Right renal pelvis (tissue), 4 donors: ENCODE measurements at places on chromosomes 11 and 22. TPM values are rescaled to one million over a fixed set of nuclear protein-coding genes. Genes with fewer than 3 reads are reported as not detected.

DNA sequence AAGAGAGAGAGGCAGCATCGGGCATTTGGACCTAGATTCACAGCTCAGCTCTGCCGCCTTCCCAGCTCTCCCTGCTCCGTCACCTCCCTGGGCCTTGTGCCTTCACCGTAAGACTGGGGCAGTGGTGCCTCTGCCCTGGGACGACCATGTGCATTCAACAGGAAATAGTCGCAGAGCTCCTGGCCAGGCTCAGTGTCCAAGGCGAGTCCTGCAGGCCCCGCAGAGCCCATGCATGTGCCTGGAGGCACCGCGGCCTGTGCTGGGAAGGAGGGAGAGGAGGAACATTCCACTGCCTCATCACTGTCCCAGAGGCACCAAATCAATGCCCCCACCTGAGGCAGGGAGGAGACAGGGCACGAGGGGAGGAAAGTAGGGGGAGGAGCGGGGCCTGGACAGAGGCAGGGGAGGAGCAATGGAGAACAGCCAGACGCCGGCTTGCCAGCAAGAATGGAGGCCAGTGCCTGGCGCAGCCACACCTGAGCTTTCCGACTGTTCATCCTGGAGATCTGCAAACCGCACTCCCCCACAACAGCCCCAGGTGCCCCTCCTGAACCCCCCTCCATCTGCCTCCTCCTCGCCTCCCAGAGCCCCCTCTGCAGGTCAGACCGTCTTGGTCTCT lies 74.4 kb upstream of the PRR5 start:
- DNase-seq, result no peak

DNA sequence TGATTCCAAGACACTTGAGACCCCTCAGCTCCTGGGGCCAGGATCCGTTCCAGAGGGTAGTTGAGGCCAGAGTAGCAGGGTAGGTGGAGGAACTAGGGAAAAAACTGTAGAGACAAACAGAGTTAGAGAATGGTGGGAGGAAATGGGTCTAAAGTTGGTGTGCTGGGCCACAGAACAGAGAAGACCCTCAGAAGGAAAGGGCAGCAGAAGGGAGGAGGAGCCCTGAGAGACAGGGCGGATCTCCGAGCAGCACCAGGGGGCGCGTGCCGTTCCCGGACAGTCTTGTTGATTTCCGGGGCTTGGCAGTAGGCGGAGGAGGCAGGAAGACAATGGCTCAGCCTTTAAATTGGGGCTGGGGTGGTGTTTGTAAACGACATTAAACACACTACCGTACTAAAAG lies 2.4 kb upstream of the CECR2 start:
- no peak for DNase-seq

DNA sequence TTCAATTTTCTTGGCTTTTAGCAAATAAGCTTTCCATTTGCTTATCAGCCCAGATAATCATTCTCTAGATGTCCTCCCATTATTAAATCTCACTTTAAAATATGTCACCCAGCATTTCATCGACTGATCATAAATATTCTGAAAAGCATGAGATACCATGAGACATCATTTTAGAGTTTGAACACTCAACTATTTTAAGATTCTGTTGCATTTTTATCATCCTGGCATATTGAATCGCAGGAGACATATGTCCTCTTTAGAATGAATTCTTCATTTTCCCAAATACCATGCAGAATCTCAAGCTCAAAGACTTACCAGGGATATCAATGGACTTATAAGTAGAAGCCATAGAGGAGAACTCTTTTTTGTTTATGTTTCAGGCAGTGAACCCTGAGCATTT lies at the start of gene OR52A5:
OR52A5 (minus strand) TSS at position 361 of the 400 bp plus-strand sequence. CDS start 5,714 bp downstream, outside the sequence.
- DNase-seq, result no peak

DNA sequence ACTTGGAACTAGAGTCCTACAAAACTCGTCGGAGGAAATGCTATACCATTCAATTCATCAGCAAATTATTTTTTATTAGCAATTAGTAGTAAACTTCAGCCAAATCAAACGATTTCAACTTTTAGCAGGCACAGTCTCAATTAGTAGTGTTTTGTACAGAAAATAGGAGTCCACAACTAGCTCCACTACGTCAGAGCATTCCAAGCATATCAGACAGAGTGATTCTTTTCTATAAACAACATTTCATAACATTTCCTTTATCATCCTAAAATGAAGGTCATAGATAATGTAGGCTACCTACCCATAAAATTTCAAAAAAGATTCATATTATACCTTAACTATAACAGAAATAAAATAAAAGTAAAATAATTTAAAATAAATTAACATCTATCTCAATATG lies 169.9 kb downstream of the KIF18A start:
- DNase-seq, result no peak

Gene SSTR3
- 0.83 TPM for polyA plus RNA-seq

- DNase-seq, result no peak
Measured at GRCh38 chr11:102810950-102811660, 13.1 kb upstream of the MMP1 start.

GRCh38 chr22:30097861-30098260 lies 17.6 kb downstream of the HORMAD2 start:
- no peak for DNase-seq

Gene TNNI2
- polyA plus RNA-seq, result 0.52 TPM

DNA sequence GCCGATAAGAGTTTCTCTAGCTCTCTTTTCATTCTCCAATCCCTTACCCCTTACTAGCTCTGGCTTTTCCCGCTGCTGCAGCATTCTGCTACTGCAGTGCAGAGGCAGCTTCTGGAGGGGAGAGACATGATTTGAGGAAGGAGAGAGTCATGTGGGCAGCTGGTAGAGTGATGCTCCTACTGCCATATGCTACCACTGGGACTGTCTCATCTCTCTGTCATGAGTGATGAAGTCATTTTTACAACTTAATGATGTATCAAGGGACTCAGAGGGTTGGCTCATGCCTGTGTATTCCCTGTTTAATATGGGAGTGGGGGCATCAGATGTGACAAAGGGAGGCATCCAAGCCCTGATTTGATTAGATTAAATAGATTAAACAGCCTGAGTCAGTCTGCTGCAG lies 11.3 kb downstream of the SLC17A6 start:
- DNase-seq, result no peak

DNA sequence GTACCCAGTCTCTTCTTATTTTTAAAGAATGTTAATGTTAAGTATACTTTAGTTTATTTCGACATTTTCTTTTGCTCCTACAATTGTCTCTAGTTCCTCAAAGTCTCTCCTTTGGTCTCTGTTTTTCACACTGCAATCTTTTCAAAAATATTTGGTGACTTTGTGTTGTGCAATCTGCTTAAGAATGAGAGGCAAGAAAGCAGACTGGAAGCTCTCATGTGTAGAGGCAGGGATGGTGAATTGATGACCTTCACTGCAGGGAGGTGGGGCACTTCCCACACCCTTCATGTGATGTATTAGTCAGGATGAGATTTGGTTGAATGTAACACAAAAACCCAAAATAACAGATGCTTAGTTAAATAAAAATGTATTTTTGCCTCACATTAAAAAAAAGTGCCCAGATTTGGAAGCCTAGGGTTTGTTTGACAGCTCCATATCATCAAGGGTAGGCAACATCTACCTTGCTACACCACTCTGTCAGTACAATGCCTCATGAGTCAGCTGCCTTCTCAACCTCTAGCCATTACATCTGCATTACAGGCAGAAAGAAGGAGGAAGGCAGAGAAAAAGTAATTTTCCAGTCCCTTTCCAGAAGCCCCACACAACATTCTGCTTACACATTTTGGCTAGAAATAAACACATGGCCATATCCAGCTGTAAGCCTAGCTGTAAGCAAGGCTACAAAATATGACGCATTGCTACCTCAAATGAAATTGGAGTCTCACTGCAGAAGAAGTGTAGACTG lies 3.8 kb upstream of the MMP27 start:
- no peak for DNase-seq

DNA sequence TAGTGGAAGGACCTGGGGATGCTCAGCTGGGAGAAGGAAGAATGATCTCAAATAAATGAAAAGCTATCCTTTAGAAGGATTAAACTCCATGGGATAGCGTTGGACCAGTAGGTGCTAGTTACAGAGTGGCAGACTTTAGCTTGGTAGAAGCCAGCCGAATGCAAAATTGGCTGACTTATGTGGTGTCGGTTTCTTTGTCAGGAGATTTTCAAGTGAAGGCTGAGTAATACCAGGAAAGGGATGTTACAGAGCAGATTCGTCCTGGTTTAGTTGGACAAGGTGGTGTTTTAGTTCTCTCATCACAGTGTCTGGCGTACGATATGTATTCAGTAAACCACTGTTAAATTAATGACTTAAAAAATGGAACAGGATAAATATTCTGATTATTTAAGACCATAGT lies 26.0 kb downstream of the FDX1 start:
- no peak for DNase-seq

DNA sequence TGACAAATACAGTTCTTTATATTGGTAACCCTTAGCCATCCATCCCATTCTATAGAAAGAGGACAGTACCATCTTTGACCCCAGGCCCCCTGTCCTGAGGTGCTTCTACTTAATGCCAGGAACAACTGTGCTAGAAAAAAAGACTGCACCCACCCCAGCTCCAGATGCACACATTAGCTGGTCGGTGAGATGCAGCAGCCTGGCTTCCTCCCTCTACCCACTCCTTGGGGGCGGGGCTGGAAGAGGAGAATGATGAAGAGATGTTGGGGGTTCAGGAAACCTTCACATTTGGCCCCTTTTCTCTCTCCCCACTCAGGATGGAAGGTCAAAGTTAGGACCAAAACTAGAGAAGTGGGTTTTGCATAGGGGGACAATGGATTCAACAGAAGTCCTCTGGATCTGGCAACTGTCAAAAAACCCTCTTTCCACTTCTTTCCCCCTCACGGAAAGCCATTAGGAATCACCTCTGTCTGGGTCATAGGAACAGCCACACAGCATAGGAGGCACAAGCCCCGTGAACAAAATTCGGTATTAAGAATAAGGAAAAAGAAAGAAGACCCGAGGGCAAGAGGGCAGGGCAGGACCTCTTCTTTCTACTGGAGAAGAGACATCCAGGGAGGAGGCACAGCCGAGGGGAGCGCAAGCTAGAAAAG lies 755 bp downstream of the NRIP3 start:
- no peak for DNase-seq

DNA sequence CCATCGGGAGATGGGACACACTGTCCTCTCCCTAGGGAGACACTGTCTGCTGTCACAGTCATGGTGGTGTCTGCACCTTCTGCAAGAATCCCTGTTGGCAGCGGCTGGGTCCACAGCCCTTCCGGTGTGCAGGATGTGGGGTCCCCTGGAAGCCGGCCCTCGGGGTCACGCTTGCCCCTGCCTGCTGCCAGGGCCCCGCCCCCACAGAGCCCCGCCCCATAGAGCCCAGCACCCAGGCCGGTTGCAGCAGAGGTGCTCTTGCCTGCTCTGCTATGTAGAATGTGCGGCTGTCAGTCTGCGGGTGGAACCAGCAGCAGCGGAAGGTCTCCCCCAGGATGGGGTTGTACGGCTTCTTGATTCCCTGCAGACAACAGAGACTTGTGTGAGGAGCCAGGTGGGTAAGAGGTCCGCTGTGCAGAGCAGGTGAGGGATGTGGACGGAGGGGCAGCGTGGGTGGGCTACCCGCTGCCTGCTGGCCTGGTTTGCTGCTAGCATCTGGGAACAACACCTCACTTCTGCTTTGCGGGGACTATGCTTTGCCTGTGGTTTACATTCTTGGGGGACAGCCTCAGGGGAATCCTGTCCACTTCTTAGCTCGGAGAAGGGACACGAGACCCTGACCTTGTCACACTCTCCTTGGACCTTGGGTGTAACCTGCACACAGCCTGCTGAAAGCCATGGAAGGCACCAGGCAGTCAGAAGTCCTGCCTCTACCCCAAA lies 44.9 kb upstream of the CARS1 start:
- no peak for DNase-seq

- DNase-seq, result no peak
Measured at GRCh38 chr22:27651486-27651885, 150.1 kb downstream of the MN1 start.

Gene FOLR3
- 2.7 TPM for polyA plus RNA-seq

DNA sequence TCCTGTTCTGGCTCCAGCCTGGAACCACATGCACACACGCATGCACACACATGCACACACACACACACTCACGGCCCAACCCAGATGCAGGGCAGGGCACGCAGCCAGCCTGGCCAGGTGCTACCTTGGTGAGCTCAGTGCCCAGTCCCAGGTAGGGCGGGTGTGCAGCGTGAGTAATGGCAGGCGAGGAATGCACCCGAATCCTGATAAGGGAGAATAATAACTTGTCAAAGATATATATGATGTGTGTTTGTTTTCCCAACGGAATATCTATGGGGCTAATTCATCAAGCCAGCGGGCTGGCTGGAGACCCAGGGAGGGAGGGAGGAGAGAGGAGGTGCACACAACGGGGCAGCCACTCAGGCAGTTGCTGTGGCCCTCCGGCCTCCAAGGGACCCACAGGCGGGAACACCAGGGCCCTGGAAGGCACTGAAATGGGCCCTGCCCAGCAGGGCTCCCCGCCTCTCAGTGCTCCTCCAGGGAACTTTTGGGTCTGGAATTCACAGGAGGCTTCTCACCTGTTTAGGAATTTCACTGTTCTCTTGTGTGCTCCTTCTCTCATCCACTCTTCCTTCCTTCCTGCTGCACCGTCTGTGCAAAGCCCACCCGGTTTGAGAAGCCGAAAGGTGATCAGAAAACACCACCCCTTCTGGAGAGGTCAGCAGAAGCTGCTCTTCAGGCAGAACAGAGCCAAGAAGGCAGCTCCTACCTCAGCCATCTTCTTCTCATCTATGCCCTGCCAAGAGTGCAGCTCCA lies 79.0 kb downstream of the BUD13 start:
- no peak for DNase-seq

DNA sequence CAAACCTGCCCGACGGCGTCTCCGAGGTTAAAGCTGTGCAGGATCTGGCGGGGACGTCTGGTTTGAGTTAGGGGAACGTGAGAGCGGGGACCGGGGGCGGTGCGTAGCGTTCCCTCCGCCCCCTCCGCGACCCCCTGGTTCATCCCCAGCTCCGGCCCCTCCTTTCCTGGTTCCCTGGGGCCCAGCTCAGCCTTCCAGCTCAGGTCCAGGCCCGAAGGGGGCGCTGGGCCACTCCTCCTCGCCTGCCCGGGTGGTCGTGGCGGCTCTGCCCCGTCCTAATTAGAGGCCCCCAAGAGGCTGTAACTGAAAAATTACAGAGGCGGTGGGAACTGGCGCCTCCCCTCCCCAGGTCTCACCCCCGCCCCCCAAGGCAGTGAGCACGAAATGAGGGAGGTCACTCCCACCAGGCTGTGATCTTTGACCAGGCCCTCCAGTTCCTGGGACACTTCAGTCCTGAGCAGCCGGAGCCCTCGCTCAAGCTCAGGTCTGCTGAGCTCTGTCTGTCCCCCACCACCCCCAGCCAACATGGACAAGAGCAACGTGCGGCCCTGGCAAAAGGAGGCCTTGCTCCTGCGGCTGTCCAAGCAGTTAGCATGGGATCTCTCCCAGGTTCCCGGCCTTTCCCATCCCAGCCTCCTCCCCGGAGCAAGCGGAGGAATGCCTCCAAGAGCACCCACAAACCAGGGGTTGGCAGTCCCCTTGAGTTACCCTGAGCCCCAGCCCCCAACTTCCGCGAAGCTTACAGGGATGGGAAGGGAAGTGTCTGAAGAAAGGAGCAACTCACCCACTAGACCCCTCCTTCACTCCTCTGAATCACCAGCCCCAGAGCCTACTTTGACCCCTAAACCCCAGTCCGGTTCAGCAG lies 3.3 kb downstream of the CD248 start:
- no peak for DNase-seq

DNA sequence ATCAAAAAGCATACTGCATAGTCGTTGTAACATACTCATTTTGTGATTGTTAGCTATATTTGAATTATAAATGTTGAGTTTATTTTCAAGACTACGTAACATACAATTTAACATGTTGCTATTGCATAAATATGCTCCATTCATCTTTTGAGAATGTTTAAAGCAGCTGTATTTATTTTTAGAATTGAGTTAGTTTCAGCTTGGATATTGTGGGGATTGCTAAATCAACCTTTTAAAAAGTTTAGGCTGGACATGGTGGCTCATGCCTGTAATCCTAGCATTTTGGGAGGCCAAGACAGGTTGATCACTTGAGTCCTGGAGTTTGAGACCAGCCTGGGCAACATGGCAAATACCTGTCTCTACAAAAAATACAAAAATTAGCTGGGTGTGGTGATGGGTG lies 288.1 kb downstream of the DYNC2H1 start:
- no peak for DNase-seq
